ENCODE measurements at places on chromosomes 2 and 18.

GRCh38 chr2:201004370-201004769 is 40.9 kb upstream of the ORC2 start:
- no peak for DNase-seq
- no peaks in the 10 kb centered on the region for H3K4me1 ChIP-seq
- peaks cover 4% of the 10 kb centered on the region for H3K36me3 ChIP-seq

DNA sequence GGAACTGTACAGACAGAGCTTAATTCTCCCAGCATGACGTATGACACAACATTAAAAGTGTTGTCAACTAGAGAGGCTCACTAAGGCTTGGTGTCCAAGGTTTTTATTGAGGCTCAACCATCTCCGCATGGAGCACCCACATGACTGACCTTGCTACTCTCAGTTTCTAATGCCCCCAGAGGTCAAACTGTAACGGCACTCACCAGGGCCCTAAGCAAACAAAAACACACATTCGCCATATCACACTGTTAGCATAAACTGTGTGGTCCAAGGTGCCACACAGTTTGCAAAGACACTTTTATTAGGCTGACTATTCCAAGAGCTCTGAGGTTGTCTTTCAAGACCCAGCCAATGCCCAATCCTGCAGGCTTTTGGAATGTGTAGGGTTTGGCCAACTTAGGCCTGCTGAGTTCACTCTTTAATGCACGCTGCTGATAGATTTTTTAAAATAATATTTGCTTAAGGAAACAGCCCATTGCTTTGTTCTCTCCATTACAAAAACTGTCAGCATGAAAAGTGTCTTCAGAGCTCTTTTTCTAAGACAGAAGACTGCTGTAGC is 114.9 kb downstream of the DSC3 start:
- no peaks in the 10 kb centered on the region for H3K36me3 ChIP-seq
- H3K4me3 ChIP-seq = no peak overlapping the region
- H3K27me3 ChIP-seq = no peaks in the 10 kb centered on the region
- DNase-seq = no peak

GRCh38 chr2:210476194-210477128 is at the start of gene LANCL1:
Gene LANCL1, minus strand, starts transcription at chr2:210476759. Its CDS starts 363 bp downstream, at chr2:210476396.
- peak within 1 kb of the TSS; percentile 95 for H3K27ac ChIP-seq
- H3K27me3 ChIP-seq = no peaks in the 10 kb centered on the region
- H3K36me3 ChIP-seq = no peaks in the 10 kb centered on the region
- peak; percentile 68 for DNase-seq
- peak within 1 kb of the TSS; percentile 93 for H3K4me3 ChIP-seq
- H3K4me1 ChIP-seq = peaks cover 16% of the 10 kb centered on the region

DNA sequence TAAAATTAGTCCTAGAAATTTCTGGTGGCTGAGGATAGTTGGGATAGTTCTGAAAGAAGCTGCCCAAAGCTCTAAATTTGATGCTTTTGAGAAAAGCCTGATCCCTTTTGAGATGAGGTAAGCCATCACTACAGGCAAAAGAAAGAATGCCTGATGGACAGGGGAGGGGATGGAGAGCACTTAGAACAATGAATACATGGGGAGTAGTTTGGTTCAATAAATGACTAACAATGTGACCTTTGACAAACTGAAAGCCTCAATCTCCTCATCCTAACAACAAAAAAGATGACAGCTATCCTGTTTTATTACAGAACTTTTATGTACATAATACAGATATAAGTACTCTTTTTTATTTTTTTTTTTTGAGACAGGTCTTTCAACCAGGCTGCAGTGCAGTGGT is 42.7 kb downstream of the GFPT1 start:
- H3K36me3 ChIP-seq = peaks cover 77% of the 10 kb centered on the region

GRCh38 chr2:234032279-234032856 is 18.1 kb upstream of the SPP2 start:
- peak; percentile 33 for DNase-seq
- no peak overlapping the region for H3K4me3 ChIP-seq
- no peaks in the 10 kb centered on the region for H3K36me3 ChIP-seq
- H3K27ac ChIP-seq = peak overlapping the region; percentile 11
- H3K4me1 ChIP-seq = peaks cover 4% of the 10 kb centered on the region
- H3K27me3 ChIP-seq = no peaks in the 10 kb centered on the region

- H3K27ac ChIP-seq = no peak overlapping the region
- H3K4me1 ChIP-seq = no peaks in the 10 kb centered on the region
- no peak for DNase-seq
- no peak overlapping the region for H3K4me3 ChIP-seq
- no peaks in the 10 kb centered on the region for H3K27me3 ChIP-seq
- no peaks in the 10 kb centered on the region for H3K36me3 ChIP-seq
Observed at GRCh38 chr2:203623096-203623495, 83.3 kb upstream of the CD28 start.

DNA sequence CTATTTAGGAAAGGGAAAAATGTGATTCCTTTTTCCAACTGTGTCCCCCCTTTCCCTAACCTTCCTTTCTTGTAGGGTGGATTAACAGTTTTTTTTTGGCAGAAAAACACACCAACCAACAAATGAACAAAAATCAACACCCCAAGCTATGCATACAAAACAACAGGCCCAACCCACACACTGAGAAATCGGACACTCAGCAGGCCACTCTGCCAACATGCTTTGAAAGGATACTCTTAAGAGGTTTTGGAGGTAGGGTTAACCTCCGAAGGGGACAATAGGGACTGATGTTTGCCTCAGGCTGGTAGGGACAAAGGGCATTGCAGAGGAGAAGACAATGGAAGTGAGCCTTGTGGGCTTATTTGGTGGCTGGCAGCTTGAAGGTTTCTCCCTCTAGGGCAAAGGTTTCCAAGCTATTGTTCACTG is 33.1 kb upstream of the POLE4 start:
- no peak overlapping the region for H3K4me3 ChIP-seq
- no peak for DNase-seq
- no peaks in the 10 kb centered on the region for H3K4me1 ChIP-seq
- H3K36me3 ChIP-seq = no peaks in the 10 kb centered on the region
- H3K27me3 ChIP-seq = no peaks in the 10 kb centered on the region

DNA sequence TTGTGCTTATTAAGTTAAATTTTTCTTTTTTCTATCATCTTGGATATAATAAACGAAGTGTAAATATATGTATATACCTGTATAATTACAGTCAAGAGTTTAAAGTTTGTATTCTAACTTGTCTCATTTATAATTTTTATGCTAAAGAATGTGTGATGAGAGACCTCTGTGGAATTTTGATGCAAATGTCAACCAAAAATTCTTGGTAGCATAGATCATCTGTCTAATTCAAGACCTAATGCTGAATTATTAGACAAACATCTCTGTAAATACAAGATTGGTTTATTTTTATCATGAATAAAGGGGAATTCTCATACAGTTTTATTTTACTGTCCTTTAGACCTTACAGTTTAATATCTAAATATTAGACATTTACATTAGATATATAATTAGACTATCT is 149.2 kb upstream of the VWC2L start:
- no peak overlapping the region for H3K4me3 ChIP-seq
- H3K36me3 ChIP-seq = no peaks in the 10 kb centered on the region
- no peaks in the 10 kb centered on the region for H3K4me1 ChIP-seq
- DNase-seq = no peak
- H3K27me3 ChIP-seq = no peaks in the 10 kb centered on the region
- H3K27ac ChIP-seq = no peak overlapping the region

GRCh38 chr2:26724784-26725520 is 32.4 kb downstream of the KCNK3 start:
- peaks cover 36% of the 10 kb centered on the region for H3K27me3 ChIP-seq
- no peaks in the 10 kb centered on the region for H3K4me1 ChIP-seq
- DNase-seq = no peak
- H3K4me3 ChIP-seq = no peak overlapping the region
- no peaks in the 10 kb centered on the region for H3K36me3 ChIP-seq
- no peak overlapping the region for H3K27ac ChIP-seq

- H3K4me1 ChIP-seq = no peaks in the 10 kb centered on the region
- no peak for DNase-seq
- H3K36me3 ChIP-seq = no peaks in the 10 kb centered on the region
- H3K27me3 ChIP-seq = no peaks in the 10 kb centered on the region
Observed at GRCh38 chr2:6233993-6234392, 541.8 kb downstream of the SOX11 start.

DNA sequence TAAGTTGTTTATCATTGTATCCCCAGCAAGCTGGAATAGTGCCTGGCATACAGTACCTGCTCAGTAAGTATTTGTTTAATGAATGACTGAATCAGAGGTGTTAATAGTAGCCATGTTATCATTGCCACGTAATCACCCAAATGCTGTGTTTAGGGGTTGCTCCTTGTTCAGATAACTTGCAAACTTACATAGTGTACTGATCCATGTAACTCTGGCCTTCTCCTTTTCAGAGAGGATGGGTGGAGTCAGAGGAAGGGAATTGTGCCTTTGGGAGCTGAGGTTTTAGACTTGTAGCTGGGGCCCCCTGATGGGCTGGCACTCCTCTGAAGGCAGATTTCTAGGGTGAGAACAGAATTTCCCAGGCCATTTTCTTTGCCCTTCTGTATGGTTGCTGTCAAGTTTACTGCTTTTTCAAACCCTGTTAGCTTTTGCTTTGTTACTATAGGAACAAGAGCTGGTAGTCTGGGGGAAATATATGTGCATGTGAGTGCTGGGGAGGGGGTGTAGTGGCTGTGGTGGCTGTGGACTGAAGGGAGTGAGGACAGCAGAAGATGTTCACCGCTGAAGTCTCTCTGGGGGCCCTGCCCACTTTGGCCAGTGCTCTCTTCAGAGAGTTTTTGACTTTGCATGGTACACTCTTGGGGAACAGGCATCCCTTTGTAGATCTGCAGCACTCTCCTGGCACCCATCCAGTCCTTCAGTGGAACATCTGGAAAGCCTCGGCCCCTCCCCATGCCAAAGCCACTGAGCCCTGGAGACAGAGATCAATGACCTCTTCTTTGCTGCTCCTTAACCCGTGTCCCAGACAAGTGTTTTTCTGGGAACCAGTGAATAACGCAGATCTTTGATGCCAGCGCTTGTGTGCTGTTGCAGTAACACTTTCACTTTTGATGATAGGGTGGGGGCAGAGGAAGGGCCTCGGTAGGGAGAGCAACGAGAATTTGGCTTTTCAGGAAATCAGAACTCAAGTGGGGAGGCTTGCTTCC is 209.0 kb downstream of the PRKCE start:
- DNase-seq = peak; percentile 1
- no peaks in the 10 kb centered on the region for H3K27me3 ChIP-seq
- H3K4me1 ChIP-seq = peaks cover 21% of the 10 kb centered on the region
- peak overlapping the region; percentile 52 for H3K4me3 ChIP-seq

DNA sequence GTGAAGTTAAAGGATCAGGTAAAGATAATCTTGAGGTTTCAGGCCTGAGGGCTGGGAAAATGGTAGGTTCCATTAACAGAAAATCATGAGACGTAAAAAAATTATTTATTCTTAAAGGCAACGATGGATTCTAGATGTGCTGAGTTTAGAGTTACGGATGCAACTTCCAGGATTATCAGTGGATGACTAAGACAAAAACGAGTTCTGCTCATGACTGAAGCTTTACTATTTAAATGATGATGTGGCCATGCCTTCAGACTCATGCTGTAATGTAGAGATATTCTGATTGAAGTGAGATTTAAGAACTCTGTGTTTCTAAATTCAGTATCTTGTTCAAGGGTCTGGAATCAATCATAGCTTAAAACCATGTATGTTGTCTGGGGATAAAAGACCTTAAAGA is 5.0 kb downstream of the TMEM237 start:
- no peaks in the 10 kb centered on the region for H3K36me3 ChIP-seq
- H3K4me3 ChIP-seq = no peak overlapping the region
- no peak overlapping the region for H3K27ac ChIP-seq

GRCh38 chr2:118678985-118679384 is 168.5 kb downstream of the EN1 start:
- DNase-seq = no peak
- H3K27ac ChIP-seq = no peak overlapping the region
- H3K4me1 ChIP-seq = no peaks in the 10 kb centered on the region
- H3K4me3 ChIP-seq = no peak overlapping the region
- H3K36me3 ChIP-seq = no peaks in the 10 kb centered on the region

DNA sequence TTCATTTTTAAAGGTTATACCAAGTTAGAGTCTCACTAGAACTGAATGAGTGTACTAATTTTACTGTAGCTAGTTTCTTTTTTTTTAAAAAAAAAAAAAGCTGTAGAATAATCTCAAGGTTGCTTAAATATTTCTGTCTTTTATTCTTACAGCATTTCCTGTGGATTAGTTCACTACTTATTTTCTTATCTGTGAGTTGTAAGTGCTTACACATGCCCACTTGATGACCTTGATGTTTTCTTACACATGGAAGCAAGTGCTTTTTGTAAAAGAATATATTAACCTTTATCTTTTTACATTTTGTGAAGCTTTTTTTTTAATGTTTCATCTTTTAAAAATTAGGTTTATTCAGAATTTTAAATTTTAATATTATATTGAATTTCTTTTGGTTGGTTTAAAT is 57.8 kb downstream of the MSH2 start:
- peaks cover 2% of the 10 kb centered on the region for H3K4me1 ChIP-seq
- no peaks in the 10 kb centered on the region for H3K27me3 ChIP-seq
- H3K36me3 ChIP-seq = peaks cover 5% of the 10 kb centered on the region
- no peak for DNase-seq
- no peak overlapping the region for H3K27ac ChIP-seq

GRCh38 chr2:54579682-54580620 is 123.8 kb downstream of the SPTBN1 start:
- peaks cover 82% of the 10 kb centered on the region for H3K4me1 ChIP-seq
- no peaks in the 10 kb centered on the region for H3K27me3 ChIP-seq
- peak; percentile 54 for DNase-seq
- no peaks in the 10 kb centered on the region for H3K36me3 ChIP-seq

DNA sequence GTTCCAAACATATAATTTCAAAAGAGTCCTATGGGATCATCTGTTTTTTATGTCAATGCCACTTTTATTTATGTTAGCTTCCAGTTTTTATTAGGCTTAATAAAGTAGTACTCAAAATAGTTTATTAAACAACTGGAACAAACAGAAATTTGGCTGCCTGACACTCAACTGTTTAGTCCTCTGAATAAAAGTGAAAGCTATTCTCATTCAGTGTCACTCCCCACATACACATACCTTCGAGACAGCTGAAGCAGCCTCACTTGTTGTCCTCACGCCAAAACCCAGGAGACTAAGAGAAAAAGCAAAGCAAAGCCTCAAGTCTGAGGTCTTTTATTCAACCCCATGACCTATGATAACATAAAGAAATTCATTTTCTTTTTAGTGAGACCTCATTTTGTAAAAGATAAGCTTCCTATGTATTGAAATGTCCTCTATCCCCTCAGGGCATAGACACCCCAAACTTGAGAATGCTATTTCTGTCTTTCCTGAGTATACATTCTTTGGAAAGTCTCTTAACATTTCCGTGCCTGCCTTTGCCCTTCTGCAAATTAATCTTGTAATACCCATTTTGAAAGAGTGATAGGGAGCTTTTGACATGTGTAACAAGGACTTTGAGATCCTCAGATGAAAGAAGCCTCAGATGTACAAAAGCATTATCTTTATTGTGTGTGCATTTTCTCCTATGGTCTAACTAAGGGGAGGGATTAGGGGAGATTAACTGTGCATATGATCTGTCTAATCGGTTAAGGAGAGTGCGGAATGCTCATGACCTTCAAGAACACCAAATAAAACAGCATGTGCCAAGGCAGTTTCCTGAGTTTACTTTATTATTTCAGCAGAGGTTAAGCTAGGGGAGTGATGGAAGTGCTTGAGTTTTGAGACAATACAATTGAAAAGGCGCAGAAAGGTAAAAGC is 1523.7 kb upstream of the PIK3C3 start:
- no peak overlapping the region for H3K27ac ChIP-seq
- DNase-seq = no peak
- no peaks in the 10 kb centered on the region for H3K36me3 ChIP-seq
- no peak overlapping the region for H3K4me3 ChIP-seq
- H3K4me1 ChIP-seq = no peaks in the 10 kb centered on the region
- no peaks in the 10 kb centered on the region for H3K27me3 ChIP-seq

- H3K4me1 ChIP-seq = no peaks in the 10 kb centered on the region
- no peaks in the 10 kb centered on the region for H3K36me3 ChIP-seq
Observed at GRCh38 chr2:151947813-151948165, 119.6 kb upstream of the ARL5A start.

GRCh38 chr18:51211552-51211951 is 14.1 kb upstream of the MEX3C start:
- no peak for DNase-seq
- peak overlapping the region; percentile 6 for H3K27ac ChIP-seq
- H3K4me3 ChIP-seq = no peak overlapping the region
- no peaks in the 10 kb centered on the region for H3K36me3 ChIP-seq
- H3K27me3 ChIP-seq = no peaks in the 10 kb centered on the region
